ENCODE measurements at places on chromosomes 1 and 21.

DNA sequence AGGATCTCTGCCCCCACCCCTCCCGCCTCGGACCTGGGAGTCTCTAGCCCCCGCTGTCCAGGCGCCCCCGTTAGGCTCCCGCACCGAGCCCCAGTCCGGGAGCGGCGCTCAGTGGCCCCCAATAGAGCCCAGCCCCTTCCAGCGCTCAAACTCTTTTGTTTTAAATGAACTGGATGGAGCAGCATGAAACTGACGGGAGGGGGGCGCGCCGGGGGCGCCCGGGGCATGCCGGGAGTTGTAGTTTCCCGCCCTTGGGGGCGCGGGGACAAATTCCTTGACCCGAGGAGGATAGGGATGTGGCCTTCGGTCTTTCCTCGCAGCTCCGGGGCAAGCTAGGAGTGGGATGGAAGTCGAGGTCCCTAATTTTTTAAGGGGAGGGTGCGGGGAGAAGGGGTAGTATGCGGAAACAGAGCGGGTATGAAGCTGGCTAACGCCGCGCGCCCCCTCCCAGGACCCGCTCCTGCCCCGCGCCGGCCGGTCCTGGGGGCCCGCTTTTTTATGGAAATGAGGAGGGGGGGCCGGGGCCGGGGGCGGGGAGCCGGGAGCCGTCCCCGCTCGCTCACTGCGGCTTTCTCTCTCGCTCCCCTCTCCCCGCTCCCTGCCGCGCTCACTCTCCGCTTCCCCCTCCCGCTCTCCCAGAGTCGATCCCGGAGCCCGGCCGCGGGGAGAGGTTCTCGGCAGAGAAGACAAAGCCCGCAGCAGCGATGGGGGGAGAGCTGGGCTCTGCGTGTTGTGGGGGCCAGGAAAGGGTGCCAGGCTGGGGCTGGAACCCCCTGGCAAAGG, at the start of gene MEX3A:
TSS of gene MEX3A (minus strand) at position 157 of the 783 bp plus-strand sequence. CDS start 467 bp downstream, outside the sequence.
- peak; percentile 86 for DNase-seq

DNA sequence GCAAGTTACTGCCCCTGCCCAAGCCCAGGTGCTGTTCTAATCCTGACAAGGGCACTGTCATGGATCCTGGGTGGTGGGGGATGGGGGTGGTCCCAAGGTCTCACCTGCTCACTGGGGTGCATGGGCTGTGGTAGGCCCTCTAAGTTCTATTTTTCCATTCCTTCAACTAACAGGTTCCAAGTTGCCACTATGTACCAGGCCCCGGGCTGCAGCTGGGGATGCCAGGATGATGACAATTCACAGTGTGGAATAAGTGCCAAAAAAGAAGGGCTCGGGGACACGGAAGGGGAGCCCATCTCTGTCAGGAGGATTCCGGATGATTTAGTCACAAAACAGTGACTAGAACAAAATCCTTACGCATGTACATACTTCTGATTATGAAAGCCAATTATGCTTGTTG, 76.0 kb downstream of the STUM start:
- no peak for DNase-seq

GRCh38 chr1:83882906-83883305, 116.0 kb downstream of the TTLL7 start:
- DNase-seq = peak; percentile 73

- no peak for DNase-seq
Observed at GRCh38 chr1:101330427-101331130, 93.8 kb downstream of the S1PR1 start.

DNA sequence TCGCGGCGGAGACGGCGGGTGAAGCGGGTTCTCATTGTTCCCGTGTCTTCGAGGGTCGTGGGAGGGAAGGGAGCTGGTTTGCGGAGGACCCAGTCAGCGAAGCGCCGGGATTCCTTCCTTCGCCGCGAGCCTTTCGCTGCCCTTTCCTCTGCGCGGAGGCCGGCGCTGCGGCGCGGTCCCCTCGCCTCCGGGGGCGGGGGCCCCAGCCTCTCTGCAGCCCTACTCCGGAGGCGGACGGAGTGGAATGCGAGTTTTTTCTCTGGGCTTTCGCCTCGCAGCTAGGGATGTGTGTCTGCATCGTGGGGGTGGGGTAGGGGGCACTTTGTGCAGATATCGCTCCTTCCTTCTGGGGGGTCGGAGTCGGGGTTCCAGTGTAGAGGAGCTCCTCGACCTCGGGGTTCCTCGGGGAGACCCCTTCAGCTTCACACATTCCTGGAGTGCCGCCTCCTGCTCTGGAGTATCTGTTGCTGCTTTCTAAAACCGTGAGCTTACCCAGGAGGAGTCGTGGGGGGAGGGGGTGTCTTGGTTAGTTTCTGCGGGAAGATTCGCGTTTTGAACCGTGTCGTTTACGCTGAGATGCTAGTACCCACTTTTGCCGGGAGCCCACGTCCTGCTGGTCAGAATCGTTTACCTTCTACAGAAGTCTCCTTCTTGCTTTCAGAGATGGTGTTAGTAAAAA, 595 bp downstream of the RNF2 start:
- peak; percentile 60 for DNase-seq

DNA sequence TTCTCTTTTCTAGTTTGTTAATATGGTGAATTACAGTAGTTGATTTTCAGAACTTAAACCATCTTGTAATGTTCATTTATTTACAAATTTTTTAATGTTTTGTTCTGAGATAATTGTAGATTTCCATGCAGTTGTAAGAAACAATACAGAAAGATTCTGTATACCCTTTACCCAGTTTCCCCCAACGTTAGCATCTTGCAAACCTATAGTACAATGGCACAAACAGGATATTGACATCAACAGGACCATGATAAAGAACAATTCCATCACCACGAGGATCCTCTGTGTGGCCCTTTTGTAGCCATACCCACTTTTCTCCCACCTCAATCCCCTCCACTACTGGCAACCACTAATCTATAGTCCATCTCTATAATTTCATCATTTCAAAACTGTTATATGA, 33.3 kb downstream of the COL6A1 start:
- no peak for DNase-seq

DNA sequence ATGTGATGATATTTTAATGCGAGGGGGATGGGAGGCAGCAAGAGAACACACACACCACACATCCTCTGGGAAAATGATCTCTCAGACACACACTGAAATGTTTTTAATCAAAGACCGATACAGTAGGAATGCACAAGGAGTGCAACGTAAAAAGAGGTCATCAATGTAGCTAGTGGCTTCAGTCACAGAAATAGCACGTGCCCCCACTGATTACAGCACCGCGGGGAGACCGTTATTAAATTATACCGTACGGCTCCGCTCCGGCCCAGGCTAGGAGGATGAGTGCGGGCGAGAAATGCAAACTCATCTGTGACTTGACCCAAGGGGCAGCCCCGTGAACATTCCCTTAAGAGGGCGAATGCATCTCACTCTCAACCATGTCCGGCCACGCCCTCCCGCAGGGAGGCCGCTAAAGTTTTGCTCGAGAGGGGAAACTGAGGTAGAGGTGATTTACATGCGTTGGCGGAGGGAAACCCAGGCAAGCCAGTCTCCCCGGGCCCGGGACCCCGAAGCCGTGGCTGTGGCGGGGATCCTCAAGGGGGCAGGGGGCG, 552 bp downstream of the UBR4 start:
- peak; percentile 4 for DNase-seq

DNA sequence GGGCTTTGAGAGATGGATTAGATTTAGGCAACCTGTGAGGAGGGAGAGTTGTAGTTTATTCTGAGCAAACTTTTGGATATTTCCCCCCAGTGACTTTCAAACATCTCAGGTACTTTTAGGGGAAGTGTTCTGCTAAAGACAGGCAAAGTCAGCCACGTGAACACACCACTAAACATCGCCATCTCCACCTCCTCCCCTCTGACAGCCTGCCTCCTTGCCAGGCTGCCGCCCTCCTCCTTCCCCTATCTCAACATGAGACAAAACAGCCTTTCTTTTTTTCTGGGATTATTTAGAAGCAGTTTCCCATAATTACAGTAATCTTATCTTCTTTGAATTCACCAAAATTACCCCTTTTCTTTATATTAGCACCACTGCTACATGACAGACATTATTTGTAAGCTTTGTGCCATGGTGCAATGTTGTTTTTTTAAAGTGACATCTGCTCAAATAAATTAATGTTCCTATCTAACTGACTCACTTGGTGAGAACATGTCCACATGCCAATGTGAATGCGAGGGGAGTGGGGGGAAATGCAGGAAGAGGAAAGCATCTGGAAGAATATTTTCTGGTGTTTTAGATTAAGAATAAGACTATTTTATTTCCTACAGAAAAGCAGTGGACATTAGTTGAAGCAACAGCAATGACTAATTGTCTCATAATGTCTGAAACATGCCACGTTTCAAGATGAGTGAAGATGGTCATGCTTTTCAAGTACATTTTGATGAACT, 147.8 kb upstream of the ATP1B1 start:
- DNase-seq = peak; percentile 74

GRCh38 chr1:62384276-62385005, 52.4 kb upstream of the USP1 start:
- DNase-seq = peak; percentile 56

DNA sequence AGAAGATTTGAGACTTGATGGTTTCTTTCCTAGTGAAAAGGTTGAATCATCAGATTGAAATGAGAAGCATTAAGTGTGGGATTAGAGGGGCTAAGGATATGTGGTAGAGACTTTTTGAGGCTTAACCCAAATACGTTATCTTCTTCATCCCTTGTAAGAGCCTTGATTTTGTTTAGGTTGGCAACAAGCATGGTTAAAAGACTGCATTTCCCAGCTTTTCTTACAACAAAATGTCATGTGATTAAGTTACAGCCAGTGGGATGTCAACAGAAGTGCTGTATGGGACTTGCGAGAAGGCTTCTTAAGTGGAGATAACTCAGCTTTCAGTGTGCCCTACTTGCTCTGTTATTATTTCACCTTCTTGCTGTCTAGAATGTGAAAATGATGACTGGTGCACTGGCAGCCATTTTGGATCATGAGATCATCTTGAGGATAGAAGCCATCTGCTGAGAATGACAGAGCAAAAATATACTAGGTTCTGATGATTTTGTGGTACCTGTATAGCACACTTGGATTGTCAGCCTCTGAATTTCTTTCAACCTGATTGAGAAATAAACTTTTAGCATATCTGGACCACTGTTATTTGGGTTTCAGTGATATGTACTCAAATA, 41.3 kb upstream of the GNG12 start:
- no peak for DNase-seq

- no peak for DNase-seq
Observed at GRCh38 chr1:46406881-46407608, 12.9 kb downstream of the FAAH start.
